ENCODE measurements at places on chromosomes 12 and 14. TPM values are rescaled to one million over a fixed set of nuclear protein-coding genes. Genes with fewer than 3 reads are reported as not detected.

DNA sequence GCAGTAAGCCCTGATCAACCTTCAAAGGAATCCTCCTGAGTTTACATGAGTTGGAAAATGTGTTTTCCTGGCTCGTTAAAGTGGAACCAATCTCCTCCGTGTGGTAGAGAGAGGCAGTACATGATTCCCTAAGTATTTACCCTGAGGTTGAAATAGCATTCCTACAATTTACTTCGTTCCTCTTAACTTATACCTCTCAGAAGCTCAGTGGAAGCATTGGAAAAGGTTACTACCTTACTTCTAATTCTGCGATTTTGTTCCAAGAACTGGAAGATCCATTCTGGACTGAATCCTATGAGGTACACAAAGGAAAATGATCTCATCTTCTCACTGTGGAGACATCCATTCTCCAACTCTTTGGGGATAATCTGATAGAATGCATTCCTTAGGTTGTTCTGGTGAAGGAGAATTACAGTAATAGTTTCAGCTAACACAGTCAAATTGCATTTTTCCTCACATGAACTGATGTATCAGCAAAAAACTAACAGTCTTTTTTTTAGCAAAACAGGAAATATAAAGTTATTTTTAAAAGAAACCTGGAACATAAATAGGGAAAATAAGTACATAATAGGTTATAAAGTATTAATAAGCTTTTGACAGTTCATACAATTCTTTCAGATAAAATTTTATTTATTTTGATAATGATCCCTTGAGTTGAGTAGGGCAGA, 475.6 kb downstream of the PDZRN4 start:
- no peak for ATAC-seq

DNA sequence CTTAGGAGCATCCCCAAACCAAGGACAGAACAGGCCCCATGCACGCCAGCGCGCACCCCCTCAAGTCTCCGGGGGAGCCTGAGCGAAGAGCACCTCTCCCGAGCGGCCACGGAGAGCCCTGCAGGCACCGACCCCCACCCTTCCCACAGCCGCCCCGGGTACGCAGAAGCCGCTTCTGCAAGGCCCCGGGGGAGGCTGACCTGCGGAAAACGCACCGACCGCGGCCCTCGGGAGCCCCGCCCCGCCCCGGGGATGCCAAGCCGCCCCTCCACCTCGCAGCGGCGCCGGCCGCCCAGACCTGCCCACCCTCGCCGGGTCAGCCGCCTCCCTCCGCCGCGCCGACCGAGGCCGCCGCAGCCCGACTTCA, 385 bp downstream of the CAPRIN2 start:
- ATAC-seq: peak; percentile 30

GRCh38 chr14:75238756-75239455, 39.7 kb upstream of the FOS start:
- ATAC-seq: no peak

GRCh38 chr12:81819991-81820633, 61.0 kb upstream of the PPFIA2 start:
- ATAC-seq: no peak

The WNT1 gene
- total RNA-seq: not detected

DNA sequence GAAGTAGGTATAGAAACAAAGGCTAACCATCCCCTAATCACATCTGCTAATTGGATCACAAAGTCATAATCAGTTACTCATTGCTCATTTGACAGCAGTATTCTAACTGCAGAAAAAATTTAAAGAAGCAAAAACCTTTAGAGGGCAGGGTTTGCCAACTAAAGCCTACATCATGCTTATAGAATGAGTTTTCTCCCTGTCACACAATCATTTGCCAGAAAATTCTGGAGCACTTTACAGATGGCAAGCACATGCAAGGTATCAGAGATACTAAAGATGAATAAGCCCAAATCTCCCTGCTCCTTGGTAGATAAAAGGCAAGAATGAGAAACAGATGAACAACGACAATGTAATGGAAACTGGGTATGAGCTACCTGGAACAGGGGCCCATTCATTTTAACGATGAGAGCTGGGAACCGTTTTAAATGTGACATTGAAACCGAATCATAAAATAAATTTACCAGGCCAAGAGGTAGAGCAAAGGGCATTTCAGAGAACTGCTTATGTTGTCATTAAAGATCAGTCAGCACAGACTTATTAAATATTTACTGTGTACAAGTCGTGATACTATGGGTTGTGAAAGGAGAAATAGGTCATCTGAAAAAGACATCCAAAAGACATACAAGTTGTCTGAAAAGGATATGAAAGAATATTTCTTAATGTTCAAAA, 211.4 kb upstream of the ABCD2 start:
- no peak for ATAC-seq

The SIX1 gene
- total RNA-seq: 0.12 TPM

GRCh38 chr12:49296836-49297694, 2.1 kb downstream of the PRPH start:
- peak; percentile 69 for ATAC-seq

GRCh38 chr12:21248679-21249078, 86.0 kb downstream of the SLCO1A2 start:
- ATAC-seq: no peak

DNA sequence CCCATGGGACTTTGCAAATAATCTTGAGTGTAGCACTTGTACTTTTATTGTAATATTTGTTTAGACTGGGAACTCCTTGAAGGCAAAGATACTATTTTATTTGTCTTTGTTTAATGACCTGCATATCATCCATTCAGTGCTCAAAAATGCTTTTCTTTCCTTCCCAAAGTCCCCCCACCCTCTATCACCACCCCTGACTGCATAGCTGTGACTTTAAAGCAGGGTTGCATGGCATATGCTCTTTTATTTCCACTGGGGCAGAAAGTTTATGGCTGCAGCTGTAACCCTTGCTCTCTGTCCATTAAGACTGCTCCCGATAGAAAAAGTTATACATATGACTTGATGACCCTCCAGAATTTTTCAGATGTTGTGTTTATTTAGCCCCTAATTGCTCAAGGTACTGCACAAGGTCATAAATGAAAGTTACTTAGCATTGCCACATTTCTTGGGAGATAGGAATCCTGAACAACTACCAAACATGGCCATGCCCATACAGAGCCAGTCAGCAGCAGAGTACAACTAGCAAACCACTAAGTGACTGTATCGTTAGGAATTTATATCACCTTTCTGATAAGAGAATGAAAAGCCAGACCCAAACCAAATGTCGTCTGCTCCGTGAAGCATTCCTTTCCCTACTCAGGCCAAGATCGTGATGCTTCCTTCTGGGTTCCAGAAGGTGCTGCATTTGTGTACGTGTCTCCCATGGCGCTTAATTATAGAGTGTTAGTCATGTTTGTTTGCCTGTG, 114.3 kb downstream of the DIP2B start:
- ATAC-seq: peak; percentile 17

DNA sequence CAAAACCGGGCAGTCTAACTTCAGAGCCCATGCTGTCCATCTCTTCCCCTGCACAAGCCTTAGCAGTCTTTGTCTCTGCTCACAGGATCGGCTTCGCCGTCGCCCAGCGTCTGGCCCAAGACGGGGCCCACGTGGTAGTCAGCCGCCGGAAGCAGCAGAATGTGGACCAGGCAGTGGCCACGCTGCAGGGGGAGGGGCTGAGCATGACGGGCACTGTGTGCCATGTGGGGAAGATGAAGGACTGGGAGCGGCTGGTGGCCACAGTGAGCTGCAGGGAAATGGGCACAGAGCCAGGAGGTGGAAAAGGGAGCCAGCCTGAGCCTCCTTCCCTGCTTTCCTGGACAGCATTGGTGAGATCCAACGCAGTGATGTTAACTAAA, 14.2 kb upstream of the CARMIL3 start:
- ATAC-seq: no peak

- ATAC-seq: no peak
Measured at GRCh38 chr12:54199917-54200316, 11.1 kb upstream of the SMUG1 start.

DNA sequence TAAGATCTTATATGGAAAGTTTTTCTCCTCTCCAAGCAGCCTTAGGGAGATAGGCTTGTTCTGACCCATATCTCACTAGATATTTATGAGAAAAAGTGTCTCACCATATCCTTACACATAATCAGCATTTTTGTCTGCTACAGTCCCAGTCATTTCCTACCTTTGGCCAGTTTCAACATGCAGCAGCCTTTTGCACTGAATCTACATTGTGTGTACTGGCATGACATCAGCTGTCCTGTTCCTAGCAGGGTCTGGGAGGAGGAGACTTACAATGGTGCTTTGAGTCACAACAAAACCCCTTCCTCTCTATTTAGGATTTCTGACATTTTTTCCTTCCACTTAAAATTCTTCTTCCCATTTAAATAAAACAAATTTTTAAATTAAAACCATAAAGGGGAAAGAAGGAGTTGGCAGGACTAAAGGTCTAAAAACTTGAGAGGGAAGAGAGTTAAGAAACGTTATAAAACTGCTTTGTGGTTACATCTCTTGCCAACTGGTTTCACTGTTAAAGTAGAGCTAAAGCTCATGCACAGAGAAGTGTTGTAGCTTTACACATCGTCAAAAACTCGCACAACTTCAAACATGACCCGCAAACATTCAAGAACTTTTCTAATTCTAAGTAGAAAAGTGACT, 53.3 kb upstream of the CERS5 start:
- ATAC-seq: peak; percentile 82

GRCh38 chr12:33223956-33224355, 215.7 kb downstream of the SYT10 start:
- ATAC-seq: peak; percentile 100

GRCh38 chr14:99300190-99300589, 28.2 kb upstream of the BCL11B start:
- ATAC-seq: no peak

DNA sequence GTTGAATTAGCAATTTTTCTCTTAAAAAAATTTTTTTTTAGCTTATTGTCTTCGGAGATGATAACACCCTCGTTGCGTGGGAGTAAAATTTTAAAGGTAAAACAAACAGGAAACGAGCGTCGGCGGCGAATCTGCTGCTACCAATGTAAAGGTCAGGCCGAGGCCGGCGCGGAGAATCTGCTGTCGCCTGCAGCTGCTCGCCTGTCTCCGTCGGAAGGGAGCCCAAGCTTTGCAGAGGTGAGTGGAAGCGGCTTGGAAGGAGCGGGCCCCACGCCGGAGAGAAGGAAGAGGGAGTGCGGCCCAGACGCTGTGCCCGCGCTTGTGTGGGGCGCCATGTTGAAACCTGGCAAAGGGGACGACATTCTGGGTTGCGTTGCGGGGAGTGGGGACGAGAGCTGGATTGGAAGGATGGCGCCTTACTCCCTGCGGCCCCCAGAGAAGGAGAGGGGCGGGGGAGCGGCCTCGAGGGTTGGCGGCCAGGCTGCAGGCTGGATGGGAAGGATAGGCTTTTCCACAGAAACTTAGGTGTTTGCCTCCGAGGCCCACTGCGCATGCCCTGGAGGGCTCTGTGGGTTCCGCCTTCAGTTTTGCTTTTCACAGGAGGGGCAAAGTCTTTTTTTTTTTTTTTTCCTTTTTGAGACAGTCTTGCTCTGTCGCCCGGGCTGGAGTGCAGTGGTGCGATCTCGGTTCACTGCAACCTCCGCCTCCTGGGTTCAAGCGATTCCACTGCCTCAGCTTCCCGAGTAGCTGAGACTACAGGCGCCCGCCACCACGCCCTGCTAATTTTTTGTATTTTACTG, at the start of gene SNRNP35:
Gene SNRNP35 (plus strand): TSS at position 160 of the 800 bp plus-strand sequence. CDS start 7,402 bp downstream, outside the sequence.
- ATAC-seq: peak; percentile 76

DNA sequence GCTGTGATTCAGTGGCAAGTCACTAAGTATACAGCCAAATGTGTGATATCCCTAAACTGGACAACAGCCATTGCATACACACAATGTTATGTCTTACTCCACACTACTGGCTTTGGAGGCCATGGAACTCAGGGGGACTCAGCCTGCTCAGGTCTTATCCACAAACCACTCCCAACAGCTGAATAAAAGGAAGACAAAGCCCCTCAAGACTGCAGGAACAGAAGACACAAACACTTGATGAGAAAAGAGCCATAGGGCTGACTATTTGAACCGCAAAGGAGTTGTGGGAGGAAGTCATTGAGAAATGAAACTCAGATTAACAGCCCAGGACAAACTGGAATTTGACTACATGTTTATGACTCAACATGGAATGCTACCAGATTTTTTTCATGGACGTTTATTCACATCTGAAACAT, 40.9 kb downstream of the PTGER2 start:
- no peak for ATAC-seq

DNA sequence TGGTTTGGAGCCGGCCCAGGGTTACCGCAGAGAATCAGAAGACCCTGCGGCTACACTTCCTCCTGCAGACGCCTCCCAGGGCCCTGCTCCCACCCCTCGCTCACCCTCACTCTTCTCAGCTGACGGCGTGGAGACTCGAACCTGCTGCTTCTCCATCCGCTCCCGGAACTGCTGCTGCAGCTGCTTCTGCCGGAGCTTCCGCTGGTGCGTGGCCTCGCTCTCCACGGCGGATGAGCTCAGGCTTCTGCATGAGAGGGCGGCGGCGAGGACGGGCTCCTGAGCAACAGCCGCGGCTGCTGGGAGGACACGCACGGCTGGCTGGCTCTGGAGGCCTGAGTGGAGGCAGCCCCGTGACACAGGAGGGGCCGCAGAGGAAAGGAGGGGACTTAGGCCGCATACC, 33.3 kb downstream of the RAD52 start:
- no peak for ATAC-seq

DNA sequence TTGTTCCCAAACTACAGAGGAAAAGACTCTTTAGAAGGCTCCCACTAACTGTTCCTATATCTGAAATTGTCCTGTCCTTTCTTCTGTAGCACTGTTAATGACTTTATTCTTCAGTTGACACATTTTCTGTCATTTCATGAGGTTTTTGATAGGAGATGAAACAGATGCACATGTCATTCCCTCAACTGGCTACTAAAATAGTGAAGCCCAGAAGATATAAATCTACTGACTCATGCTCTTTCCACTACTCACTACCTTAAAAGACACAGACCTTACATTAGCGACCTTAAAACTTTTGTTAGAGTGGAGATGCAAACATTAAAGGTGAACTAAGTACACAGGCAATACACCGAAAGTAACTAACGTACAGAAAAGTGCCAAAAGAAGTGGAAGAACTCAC, 59.5 kb upstream of the ANKS1B start:
- no peak for ATAC-seq

GRCh38 chr14:40402957-40403356, 970.7 kb upstream of the FBXO33 start:
- no peak for ATAC-seq

DNA sequence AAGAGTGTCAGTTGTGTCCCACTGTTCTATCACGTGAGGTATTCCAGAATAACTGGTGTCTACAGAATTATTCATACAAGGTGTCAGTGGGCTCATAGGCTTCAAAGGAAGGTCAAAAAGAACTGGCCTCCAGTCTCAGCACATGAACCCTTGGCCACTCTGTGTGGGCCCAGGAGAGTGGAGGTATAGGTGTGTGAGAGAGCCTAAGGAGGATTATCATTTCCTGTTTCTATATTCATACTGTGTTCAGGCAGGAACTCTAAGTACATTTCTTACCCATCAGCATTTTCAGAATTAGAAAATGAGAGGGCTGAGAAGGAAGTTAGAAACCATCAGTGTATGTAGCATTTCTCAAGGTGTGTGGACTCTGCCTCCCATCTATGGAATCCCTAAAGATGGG, 87.0 kb downstream of the BTG1 start:
- no peak for ATAC-seq

DNA sequence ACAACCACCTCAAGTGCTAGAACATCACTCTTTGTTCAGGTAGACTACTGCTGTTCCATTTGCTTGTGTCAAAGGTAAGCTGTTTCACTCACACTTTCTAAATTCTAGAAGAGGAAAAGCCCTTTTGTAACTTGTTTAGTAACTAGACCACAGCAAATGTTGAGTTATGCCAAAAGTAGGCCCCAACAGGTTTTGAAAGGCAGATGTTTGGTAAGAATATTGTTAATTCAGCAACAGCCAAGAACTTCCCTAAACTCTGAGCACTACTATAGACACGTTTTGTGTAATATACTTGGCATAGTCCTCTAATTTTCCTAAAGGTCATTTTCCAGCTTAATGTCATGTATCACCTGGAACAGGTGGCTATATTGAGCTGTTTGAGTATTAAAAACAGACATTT, 79.0 kb downstream of the DCAF5 start:
- no peak for ATAC-seq
